NCI-H748 treated with DMSO at 0.1 percent for 48 hours (cell line): ENCODE measurements at places on chromosomes 16 and 17.
A peak's percentile ranks its signal among the peaks of the same experiment; 100 is the strongest.

DNA sequence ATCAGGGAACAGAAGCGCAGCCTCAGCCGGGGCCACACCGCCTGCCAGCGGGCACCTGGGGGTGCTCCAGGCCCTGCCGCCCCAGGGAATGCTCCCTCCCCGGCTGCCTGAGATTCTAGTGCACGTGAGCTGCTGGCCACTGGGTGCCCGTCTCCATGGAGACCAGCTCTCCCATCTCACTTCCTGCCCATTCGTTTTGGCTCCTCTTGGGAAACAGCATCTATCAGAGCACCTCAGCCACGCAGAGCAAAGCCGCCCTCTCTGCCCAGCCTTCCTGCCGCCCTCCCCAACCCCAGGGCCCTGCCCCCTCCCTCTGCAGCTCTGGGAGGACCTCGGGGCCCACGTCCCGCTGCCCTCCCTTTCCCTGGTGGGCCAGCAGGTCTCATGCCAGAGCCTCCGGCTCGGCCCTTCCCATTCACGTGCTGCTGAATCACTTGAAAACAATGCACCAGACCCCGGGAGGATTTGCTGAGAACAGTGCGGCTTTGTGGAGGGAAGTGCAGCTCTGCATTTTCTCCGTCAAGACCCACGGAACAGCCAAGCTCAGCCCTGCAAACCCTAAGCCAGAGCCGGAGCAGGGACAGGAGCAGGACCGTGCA, 19.4 kb downstream of the CEP295NL start:
- peak; percentile 20 for DNase-seq

DNA sequence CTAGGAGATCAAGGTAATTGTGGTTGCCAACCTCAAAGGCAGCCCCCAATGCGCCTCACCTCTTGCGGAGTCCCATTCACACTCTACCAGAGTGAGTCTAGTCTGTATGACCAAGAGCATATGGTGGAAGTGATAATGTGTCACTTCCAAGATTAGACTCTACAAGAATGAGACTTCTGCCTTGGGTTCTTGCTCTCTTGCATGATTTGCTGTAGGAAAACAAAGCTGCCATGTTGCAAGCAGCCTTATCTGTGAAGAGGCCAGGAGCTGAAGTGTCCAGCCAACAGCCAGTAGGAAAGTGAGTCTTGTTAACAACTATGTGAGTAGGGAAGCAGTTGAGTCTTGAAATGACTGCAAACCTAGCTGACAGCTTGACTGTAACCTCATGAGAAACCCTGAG, 3.4 kb downstream of the TERF2 start:
- DNase-seq, result no peak

DNA sequence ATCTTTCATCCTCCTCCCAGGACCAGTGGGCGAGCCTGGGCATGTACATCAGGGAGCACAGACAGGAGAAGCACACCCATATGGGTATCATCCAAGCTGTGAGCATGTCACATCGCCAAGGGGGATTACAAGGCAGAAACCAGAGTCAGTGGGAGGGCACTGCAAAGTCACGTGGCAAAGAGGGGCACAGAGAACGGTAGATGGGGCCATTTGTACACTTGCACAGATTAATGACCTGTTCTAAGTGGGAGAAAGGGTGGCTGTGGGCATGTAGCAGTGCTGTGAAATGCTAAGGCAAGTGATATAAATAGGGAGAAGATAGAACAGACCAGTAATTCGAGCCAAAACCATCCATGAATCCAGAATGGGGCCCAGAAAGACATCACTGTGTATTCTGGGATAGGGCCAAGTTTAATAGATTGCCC, 265.0 kb downstream of the CPPED1 start:
- DNase-seq, result no peak

GRCh38 chr17:18198530-18198929, 14.9 kb downstream of the ALKBH5 start:
- no peak for DNase-seq

GRCh38 chr17:81701288-81702071, 1.7 kb upstream of the MRPL12 start:
- DNase-seq, result no peak

DNA sequence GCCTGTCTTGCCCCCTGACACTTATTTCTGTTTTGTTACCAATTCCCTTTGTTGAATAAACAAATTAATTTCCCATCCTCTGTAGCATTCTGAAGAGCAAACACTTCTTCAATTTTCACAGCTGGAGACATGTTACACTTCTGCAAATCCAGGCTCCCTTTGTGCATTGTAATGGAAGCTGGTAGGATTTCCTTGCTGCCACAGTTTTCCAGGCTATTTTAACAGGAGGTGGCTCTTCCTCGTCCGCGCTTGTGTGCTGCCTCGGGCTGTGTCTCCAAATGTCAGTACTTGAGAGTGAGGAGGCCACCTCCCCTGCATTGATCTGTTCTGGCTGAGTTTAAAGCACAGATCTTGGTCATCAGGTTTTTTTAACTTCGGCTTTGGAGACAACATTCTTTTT, 40.0 kb downstream of the SOST start:
- DNase-seq, result peak; percentile 79

- no peak for DNase-seq
These were observed 683.7 kb upstream of the SALL1 start for GRCh38 chr16:51834794-51835193.

DNA sequence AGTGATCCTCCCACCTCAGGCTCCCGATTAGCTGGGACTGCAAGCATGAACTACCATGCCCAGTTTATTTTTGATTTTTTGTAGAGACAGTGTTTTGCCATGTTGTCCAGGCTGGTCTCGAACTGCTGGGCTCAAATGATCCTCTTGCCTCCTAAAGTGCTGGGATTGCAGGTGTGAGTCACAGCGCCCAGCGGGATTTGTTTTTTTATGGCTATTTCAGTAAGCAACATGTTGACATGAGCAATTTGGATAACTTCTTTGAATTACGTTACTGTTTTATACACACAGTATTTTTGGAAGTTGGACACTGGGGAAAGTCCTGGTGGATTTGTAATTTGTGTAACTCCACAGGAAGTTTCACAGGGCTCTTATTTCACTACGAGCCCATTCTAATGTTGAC, 18.5 kb upstream of the RHOT1 start:
- DNase-seq, result no peak

DNA sequence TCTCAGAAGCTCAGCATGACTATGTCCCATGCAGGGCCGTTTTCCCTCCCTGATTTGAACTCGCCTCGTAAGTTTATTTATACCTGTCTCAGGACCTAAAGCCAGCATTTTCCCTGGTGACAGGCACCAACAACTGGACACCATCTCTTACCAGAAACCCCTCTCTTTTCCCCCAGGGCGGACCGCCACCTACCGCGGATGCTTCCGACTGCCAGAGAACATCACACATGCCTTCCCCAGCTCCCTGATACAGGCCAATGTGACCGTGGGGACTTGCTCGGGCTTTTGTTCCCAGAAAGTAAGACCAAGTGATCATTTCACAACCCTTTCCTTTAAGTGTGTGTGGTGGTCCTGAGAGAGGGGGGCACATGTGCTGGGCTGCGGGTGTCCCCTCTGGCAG, 24.7 kb downstream of the WSCD1 start:
- no peak for DNase-seq

DNA sequence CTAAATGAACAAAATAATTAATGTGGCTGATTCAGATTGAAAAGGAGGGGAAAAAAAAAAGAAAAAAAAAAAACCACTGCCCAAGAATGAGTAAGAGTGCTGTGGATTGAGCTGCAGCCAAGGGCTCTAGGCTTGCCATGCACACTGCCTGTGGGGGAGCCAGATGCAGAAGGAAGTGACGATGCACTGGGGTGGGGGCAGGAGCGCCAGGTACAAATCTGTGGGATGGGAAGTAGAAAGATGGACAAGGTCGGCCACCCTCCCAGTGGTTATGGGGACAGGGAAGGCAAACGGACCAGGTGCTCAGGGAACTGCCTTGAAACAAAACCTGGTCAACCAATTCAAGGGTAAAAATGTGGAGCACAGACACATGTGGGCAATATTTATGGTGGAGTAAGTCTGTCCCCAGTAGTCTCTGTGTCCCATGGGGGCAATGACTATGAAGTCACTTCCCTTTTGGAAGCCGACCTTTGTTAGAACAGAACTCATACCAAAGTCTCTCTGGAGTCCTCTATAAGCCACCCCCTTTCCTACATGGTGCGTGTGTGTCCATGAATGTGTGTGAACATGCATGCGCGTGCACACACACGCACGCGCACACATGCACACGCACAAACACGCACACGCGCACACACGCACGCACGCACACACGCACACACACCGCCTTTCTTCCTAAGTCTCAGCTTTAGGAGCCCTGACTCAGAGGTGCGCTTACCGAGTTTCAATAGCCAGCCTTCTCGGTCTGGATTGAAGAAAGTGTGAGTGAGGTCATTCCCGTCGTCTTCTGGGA, 84.3 kb downstream of the CYTH1 start:
- no peak for DNase-seq

DNA sequence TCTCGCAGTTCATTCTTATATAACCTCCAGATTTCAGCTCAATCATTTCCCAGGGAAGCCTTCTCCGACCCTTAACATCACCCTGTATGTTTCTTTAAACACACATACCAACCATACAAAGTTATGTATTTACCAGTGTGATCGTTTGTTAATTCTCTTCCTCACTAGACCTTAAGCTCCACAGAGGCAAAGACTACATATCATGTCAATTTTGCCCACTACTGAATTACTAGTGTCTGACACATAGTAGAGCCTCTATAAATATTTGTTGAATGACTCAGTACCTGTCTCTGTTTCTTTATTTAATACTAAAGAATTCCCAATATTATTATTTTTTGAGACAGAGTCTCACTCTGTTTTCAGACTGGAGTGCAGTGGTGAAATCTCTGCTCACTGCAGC, 137.2 kb downstream of the SHISA9 start:
- no peak for DNase-seq

- DNase-seq, result no peak
These were observed 138.4 kb upstream of the GSE1 start for GRCh38 chr16:85474621-85475217.

DNA sequence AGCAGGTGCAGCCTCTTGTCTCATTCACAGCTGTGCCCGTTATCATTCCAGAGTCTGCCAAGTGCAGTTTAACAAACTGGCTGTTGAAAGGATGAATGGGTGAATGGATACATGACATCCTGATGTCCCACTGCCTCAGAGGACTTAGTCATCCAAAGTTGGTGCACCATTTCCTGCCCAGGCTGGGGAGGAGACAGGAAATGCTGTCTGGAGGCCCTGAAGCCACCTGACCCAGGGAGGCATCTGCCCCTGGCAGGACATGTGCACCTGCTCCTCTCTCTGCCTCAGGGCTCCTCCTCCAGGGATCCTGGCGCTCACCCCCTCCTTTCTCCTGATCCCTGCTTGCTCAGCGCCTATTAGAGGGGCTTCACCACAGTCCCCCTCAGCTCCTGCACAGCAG, 1.8 kb upstream of the CD300C start:
- DNase-seq, result no peak

DNA sequence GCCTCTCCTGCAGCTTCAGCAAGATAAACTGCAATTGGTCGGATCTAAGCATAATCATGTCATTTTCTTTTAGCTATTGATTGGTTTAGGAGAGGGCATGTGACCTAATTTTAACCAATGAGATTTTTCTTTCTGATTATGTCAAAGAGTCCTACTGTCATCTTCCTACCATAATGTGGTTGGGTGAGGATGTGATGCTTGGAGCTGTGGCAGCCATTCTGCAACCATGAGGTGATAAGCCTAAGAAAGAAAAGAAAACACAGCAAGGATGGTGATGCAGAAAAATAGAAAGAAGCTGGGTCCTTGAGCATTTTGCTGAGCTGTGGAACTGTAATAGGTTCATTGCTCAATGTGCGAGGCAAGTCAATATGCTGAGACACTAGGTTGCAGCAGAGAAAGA, 121.7 kb upstream of the CRHR1 start:
- DNase-seq, result no peak

DNA sequence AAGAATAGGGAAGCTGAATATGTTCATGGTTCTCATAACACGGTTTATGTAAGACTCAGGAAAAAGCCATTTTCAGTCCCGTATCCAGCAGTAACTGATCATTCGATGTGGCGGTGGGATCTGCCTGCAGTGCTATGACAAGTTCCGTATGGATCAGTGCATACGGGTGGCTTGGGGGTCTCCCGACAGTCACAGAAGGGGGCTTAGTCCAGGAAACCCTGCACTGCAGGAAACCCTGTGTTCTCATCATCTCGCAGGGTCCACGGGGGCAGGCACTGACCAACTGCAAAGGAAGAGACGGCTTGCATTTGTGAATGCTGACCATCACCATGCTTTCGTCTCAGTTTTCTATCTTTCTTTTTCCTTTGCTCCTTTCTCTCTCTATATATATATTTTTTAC, 7.7 kb downstream of the MTHFSD start:
- no peak for DNase-seq

DNA sequence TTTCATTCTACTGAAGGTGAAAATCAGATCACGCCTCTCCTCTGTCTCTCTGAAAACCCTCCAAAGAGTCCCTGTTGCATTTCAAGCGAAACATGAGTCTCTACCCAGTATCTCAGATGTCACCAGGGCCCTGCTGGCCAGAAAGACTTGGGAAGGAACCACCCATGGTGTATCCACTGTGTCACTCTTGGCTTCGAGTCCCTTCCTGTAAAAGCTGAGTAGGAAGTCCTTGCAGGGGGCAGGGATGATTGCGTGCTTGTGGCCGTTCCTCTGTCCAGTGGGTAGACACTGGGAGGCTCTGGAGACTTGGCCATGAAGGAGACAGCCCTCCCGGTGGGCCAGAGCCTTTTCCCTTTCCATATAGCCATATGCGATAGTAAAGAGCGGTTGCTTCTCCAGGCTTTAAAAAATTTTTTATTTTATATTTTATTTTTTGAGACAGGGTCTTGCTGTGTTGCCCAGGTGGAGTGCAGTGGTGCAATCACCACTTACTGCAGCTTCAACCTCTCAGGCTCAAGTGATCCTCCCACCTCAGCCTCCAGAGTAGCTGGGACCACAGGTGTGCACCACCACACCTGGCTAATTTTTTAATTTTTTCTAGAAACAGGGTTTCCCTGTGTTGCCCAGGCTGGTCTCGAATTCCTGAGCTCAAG, 19.0 kb upstream of the RMI2 start:
- DNase-seq, result no peak

- DNase-seq, result no peak
These were observed 55.6 kb upstream of the GCSH start for GRCh38 chr16:81151648-81152310.

GRCh38 chr17:81977211-81977808, at the start of gene ASPSCR1:
Gene ASPSCR1 (plus strand): TSS chr17:81977629. CDS start chr17:81977647, 18 bp downstream.
- DNase-seq, result peak; percentile 77

- DNase-seq, result no peak
These were observed 92.5 kb downstream of the SDK2 start for GRCh38 chr17:73551759-73552158.

DNA sequence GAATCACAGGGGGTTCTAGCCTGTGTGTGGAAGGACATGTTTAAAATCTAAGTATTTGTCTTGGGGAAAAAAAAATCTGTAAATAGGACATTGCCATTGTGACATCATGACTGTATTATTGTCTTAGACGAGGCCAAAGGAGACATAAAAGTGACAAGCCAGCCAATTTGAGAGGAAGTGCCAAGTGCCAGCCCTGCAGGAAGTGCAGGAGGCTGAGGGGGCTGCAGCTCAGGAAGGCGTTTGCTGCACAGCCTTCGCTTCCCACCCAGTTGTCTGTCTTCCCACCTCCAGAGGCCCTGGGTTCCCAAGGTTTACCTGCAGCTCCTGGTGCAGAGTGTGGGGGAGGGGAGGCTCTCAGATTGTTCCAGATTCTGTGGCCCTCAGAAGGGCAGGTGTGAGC, 1.3 kb downstream of the ADCY7 start:
- DNase-seq, result no peak

GRCh38 chr16:21613781-21614180, 14.4 kb downstream of the METTL9 start:
- no peak for DNase-seq

- DNase-seq, result no peak
These were observed 13.9 kb upstream of the TBX2 start for GRCh38 chr17:61385577-61386236.

GRCh38 chr17:7651097-7651664, 455 bp downstream of the ATP1B2 start:
- DNase-seq, result no peak
